T-helper 2 cell (primary cell): ENCODE measurements at places on chromosomes 5 and 9.

DNA sequence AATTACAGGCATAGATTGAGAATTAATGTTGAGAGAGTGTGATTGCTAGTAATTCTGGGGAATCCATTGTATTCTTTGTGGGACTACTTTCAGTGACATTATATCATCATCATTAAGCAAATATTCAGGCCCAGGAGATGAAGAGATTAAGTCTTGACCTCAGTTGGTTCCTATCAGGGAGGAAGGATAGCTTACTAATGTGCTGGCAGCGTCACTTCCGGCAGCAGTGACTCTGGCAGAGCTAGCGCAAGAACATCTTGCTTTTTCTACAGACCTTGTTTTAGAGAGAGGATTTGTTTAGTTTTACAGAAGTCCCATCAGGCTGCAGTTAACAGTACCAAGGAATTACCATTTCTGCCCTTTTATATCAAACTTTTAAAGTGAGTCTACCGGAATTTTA is 20.3 kb downstream of the OSTF1 start:
- no peak for DNase-seq

- DNase-seq, result no peak
Observed at GRCh38 chr9:80004714-80005113, 432.9 kb downstream of the TLE4 start.

- DNase-seq, result no peak
Observed at GRCh38 chr5:166293892-166294291, 1997.6 kb upstream of the WWC1 start.

GRCh38 chr9:128317629-128318028 is 4.6 kb downstream of the TRUB2 start:
- no peak for DNase-seq

- DNase-seq, result no peak
Observed at GRCh38 chr9:87157366-87158031, 210.2 kb upstream of the GAS1 start.

- no peak for DNase-seq
Observed at GRCh38 chr9:93048566-93049448, 9.7 kb upstream of the SUSD3 start.

DNA sequence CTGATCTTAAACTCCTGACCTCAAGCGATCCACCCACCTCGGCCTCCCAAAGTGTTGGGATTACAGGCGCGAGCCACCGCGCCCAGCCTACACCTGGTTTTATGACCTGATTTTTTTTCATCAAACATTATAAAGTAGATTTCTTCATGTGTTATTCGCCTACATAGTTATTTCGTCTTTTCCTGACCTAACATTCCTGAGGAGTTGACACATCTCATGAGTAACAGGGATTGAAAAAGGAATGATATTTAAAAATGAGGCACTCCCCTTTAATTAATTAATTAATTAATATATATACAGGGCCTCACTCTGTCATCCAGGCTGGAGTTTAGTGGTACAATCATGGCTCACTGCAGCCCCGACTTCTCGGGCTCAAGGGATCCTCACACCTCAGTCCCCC is 20.2 kb upstream of the MTMR12 start:
- no peak for DNase-seq

GRCh38 chr5:179187229-179187678 is 127.1 kb downstream of the ZNF354C start:
- no peak for DNase-seq

- no peak for DNase-seq
Observed at GRCh38 chr9:25864509-25864908, 186.3 kb upstream of the TUSC1 start.

GRCh38 chr9:29150606-29151005 is 1577.3 kb upstream of the C9orf72 start:
- DNase-seq, result no peak

DNA sequence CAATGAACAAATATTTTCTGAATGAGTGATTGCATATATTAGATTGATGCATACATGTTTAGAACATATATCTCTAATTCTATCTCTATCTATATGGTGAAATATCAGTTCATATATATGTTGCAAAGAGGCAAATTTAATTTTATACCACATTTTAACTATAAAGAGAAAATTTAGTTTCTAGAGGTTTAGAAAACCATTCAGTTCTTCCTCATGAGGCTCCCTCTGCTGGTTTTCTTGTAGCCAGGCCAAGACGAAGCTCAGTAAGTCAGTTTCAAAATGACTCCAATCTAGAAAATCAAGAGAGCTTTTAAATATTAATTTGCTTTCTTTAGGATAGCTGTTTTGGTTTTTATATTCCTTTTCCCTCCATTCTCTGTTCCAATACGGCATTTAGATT is 312.1 kb downstream of the TMEM232 start:
- no peak for DNase-seq

- DNase-seq, result no peak
Observed at GRCh38 chr9:15468145-15468544, 42.6 kb downstream of the PSIP1 start.

DNA sequence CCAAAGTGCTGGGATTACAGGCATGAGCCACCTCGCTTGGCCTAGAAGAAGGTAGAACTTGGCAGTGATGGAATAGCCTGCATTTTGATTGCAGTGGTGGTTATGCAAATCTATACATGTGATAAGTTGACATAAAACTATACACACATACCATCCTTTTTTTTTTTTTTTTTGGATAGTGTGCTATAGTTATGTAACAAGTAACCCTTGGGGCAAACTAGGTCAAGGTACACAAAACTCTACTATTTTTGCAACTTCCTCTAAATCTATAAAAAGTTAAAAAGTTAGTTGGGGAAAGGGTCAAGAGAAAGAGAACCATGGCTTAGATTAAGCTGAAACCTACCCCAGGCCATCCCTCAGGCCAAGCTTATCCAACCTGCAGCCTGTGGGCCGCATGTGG is 11.1 kb downstream of the TRIM14 start:
- no peak for DNase-seq

DNA sequence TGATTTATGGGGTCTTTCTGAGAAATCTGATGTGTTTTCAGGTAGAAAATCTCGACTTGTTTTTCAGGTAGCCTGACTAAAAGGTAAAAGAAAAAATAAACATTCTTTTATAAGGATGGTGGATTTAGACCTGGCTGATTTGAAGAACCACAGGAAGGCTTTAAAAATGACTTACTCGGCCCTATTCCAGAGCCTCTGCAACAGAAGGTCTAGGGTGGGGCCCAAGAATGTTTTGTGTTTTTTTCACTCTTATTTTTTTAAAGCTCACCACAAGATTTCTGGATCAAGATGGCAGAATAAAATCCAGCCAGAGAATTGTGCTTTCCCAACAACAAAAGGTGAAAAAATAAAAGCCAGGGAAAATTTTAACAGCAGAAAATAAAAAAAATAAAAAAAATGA is 59.1 kb downstream of the FNBP1 start:
- DNase-seq, result no peak

- no peak for DNase-seq
Observed at GRCh38 chr5:111124793-111125192, 32.6 kb downstream of the WDR36 start.

- DNase-seq, result no peak
Observed at GRCh38 chr9:105313238-105313637, 68.8 kb downstream of the SLC44A1 start.

DNA sequence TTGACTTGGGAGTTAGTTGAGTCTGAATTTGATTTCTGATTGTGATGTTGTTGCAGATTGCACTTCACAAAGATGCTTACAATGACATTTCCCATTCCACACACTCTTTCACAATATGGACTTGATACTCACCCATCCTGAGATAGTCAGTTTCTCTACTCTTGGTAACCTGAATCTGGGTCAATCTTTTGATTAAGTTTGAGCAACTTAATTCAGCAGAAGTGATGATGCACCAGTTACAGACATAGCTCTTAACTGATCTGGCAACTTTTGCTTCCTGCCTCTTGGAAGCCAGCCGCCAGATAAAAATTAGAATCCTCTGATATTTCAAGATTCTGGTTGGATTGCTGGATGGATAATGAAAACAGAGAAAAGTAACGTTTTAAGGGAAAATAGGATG is 79.7 kb upstream of the OSMR start:
- no peak for DNase-seq

- DNase-seq, result no peak
Observed at GRCh38 chr9:136052991-136053756, 41.9 kb downstream of the NACC2 start.
